HuH-7.5 (cell line): ENCODE measurements at places on chromosomes 7 and 10.

DNA sequence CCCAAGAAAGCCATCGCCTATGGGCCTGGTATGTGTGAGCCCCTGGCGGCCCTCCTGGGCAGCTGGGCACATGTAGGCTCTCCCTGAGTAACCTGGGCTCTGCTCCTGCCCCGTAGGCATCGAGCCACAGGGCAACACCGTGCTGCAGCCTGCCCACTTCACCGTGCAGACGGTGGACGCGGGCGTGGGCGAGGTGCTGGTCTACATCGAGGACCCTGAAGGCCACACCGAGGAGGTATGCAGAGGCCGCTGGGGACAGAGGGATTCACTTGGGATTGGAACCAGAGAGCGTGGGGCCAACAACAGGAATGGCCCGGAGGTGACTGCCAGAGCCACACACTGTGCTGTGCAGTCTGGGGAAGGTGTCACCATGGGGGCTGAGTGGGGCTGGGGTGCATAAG, 7.3 kb downstream of the FLNC start:
- no peak for DNase-seq

DNA sequence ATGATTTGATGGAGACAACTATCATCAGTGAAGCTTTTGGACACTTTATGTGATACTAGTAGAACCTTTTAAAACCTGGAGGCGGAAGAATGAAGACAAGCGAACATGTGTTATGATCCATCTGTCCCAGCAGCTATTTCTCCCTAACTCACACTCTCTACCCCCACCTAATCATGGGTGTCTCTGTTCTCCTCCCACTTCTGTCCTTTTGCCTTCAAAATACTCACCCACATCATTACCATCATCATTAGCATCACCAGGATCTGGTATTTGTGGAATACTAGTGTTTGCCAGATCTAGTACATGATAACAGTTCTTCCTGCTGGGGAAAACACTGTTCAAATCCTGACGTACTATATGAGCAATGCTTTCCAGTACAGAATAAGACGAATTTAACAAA, 287.7 kb downstream of the DOCK4 start:
- no peak for DNase-seq

DNA sequence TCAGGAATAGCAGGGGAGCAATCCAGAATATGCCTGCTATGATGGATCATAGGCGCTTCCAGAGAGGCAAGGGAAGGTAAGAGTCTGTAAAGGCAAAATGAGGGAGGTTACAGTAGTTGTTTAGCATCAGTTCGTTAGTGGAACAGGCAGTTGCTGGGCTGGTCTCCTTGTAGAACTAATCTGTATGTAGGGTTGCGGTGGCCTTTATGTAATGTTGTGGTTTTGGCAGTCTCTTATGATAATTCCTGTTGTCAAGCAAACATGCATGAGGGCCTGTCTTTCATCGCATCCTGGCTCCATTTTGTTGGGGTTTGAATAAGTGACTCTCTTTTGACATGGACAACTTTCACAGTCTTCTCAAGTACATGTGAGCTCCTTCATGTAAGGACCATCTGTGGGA, 427.8 kb upstream of the LRGUK start:
- no peak for DNase-seq

GRCh38 chr7:525740-526139, 6.1 kb upstream of the PDGFA start:
- DNase-seq = no peak

- DNase-seq = no peak
Measured at GRCh38 chr10:61749291-61749690, 86.6 kb downstream of the CABCOCO1 start.

DNA sequence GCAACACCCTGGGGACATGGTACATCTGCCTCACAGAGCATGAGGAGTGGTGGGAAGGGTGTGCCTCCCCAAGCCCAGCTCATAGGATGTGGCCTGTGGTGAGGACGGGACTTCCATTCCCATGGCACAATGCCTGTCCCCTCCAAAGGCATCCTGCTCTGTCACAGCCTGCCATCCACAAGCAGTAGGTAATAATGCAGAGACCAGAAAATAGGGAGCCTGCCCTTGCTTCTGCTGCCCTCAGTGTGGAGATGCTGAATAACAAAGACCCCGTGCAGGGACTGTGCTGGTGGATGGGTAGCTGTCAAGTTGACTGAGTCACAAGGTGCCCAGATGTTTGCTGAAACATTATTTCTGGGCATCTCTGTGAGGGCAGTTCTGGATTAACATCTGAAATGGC, 199.9 kb upstream of the GRB10 start:
- DNase-seq = no peak

DNA sequence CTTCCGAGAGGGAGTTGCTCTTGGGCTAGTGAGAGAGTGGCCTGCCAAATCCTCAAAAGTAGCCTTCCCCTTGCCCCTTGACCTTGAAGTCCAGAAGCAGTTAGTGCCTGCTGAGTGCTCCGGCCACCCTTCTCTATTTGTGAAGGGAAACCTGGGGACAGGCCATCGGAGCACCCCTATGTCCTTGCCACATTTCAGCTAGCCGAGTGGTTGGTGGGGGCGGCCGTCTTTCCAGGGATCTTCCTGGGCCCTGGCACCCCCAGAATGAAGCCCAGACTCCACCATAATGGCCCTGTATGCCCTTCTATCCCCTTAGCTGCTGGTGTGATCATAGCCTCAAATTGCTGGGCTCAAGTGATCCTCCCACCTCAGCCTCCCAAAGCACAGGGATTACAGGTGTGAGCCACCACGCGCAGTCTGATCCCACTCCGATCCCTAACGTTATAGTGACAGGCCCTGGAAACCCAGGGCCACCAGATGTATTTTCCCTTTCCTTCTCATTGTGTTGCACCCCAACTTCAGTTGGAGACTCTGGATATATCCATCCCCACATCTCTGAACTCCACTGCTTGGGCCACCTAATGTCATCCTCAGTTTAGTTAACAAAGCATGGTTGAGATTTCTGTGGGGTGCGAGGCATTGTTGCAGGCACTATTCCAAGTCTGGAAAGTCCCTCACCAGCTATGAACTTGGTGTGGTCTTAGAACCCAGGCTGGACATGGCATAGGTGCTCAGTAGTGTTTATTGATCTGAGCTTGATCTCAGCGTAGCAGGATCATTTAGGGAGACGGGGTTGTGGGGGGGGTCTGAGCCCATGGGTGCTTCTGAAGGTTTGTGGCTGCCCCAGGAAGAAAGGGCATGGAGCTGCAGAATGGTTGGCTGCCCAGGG, 1.6 kb downstream of the TSPAN14 start:
- no peak for DNase-seq

GRCh38 chr7:42460148-42460547, 223.1 kb upstream of the GLI3 start:
- no peak for DNase-seq

DNA sequence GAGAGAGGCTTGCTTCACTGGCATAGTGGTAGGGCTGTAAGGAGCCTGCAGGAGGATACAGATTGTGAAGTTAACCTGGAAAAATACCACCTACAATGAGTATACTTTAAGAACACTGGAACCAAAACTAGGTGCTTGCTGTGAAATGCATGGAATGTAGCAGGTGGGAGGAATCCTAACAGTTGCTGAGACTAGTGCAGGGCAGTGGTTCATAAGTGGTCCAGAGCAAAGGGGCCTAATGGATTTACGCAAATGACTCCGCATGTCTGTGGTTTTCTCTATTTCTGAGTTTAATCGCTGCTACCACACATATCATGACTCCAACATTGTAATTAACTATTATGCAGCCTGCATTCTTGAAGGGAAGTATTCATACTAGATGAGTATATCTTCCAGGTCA, 218.4 kb downstream of the CHRM2 start:
- no peak for DNase-seq

GRCh38 chr10:50623663-50624412, at the start of gene SGMS1:
Gene SGMS1, minus strand, starts transcription at chr10:50623956. Its CDS starts 279,842 bp downstream, at chr10:50344114.
- DNase-seq = peak; percentile 66

DNA sequence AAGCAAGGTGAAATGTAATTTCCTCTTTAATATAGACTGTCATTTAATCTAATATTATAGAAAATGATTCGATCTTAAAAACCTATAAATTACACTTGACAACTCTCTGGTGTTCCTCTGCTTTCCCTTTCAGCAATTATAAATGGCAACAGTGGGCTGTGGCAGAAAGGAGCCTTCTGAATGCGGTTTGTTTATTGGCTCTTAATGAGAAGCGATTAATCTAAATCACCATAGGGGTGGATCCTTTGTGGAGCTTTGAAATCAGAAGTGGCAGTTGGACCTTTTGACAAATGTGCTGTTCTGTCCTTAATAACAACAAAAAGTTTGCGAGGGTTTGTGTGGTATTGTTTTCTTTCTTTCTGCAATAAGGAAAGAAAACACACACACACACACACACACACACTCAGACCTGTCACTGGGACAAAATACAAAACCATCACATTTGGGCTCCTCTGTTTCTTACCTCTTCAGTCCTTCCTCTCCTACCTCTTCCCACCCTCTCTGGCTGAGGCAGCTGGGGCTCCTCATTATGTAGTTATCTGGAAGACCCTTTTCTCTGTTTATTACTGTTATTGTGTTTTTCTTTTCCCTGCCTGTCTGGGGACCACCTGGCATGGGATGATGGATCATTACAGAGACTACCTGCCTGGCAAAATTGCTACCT, 316.2 kb downstream of the SORCS3 start:
- no peak for DNase-seq

- DNase-seq = peak; percentile 77
Measured at GRCh38 chr10:93074147-93074596, 479 bp downstream of the CYP26A1 start.

DNA sequence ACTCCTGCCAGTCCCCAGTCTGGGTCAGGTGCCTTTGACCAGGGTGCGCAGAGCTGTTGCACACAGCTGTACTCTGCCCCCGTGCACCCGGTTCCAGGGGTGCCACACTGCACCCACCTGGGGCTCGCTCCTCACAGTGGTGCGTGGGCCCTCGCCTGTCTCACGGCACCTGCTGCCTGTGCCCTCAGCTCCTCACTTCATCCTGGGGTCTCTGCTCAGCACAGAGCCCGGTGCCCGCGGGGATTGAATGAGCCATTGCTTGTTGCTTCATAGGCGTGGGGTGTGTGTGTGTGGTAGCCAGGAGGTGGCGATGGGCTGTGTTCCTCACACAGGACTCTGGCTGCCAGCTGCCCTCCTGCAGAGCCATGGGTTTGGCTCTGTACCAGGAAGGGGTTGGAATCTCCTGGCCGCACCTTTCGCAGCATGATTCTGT, 18.5 kb downstream of the EIF3B start:
- no peak for DNase-seq

GRCh38 chr7:133504825-133505224, 251.9 kb downstream of the EXOC4 start:
- no peak for DNase-seq

GRCh38 chr10:1559311-1559710, 178.0 kb downstream of the ADARB2 start:
- DNase-seq = no peak

DNA sequence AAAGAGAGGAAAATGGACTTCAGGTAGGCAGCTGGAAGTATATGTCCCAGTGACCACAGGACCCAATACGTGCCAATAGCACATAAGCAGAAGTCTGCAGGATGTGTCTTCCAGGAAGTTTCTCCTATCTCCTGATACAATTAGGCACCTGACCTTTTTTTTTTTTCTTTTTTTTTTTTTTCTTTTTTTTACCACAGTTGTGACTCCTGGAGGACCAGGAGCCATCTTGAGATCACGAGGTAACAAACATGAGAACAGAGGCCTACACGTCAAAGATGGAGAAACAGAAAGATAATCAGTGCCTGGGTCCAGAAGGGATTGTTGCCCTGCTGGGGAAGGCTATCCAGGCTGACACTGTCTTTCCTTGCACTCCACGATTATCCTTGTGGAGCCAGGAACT, 312.4 kb upstream of the NEBL start:
- no peak for DNase-seq

DNA sequence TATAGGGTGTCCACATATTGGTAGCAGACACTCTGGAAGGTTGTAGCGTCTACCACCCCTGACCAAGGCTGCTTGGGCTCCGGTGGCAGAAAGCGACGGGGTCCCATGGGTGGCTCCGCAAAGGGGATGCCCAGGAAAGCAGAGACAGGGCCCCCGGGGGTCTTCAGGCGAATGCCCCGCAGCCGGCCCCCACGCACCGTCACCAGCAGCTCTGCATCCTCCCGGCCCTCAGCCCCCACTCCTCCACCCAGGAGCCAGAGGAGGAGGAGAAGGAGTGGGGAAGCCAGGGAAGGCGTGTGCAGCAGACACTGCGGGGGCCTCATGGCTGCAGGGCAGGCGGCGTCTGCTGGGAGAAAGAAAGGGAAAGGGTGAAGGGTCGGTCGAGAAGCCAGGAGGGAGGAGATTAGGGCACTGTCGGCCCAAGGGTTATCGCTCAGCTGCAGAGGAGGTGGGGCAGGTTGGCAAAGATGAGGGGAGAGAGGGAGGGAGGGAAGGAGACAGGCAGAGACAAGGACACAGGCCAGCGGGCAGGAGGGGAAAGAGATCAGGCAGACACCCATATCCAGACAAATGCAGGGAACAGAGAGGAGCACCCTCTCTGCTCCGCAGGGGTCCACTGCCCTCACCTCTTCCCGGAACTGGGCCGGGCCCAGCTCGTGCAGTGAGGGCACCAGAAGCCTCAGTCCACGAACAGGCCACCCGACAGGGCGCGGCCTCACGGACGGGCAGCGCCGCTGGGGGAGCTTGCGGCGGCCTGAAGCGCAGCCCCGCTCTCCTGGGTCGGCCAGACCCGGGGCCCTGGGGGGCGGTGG, 1.6 kb downstream of the ACHE start:
- DNase-seq = no peak

DNA sequence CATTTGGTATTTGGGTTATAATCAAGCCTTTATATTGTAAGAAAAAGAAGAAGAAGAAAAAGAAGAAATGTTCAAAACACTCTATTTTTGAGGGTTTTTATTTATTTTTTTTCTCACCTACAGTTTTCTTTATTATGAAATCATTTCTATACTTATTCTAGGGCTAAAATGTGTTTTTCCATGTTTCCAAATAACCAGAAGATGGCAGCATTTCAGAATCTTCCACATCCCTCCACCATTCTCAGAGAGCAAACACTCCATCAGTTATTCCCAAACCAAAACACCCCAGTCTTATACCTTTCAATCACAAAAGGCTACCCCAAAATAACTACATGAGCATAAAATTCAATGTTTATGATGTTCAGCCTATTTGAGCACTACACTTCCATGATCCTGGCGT, 38.7 kb upstream of the PPP1R17 start:
- no peak for DNase-seq

GRCh38 chr10:76230921-76231285, 799.5 kb downstream of the LRMDA start:
- DNase-seq = no peak

DNA sequence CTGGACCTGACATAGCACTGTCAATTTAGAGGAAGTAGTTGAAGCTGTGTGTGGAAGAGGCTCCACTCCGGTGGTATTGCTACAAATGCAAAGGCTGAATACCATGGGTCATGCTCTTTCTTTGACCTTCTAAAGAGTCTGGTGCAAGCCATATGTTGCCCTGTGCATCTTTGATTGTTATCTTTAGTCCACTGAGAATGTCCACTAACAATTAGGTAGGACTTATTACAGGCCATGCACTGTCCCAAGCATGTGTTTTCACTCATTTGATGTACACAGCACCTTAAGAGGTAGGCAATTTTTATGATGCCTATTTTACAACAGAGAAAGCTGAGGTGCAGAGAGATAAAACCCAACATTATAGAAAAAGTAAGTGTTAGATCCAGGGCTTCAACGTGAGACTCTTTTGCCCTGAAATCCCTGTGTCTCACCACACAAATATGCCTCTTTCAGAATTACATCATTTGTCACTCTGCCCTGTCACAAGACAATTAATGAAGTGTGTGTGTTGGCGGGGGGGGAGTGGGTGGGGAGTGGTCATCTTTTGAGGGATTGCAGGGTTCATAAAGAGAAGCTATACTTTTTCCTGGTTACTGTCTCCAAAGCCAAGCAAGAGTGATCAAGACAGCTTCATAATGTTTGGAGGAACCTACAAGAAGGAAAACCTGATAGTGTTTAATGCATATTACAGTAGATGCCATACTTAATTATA, 637.6 kb upstream of the IGFBP3 start:
- DNase-seq = no peak
